ENCODE measurements at places on chromosomes 11 and 22.

DNA sequence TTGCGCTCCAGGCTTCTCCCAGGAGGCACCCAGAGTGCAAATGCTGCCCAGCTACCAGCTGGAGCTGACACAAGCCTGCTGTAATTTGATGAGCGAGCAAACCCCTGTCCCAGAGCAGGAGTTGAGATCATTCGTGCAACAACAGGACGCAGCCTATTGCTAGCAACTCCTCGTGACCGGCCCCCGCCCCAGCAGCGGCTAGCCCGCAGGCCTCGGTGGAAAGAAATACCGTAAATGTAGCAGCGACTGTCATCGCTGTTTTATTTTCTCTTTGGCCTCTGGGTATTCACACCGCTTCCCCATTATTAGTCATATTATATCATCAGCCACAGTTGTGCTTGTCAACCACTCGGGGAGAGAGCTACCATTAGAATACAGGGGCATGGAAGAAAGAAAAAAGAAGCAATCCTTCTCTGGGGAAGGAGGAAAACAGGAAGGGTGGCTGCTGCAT is 59.2 kb upstream of the ATXN10 start:
- peak; percentile 57 for DNase-seq

GRCh38 chr11:30608534-30608933 is 22.4 kb upstream of the MPPED2 start:
- DNase-seq: no peak

DNA sequence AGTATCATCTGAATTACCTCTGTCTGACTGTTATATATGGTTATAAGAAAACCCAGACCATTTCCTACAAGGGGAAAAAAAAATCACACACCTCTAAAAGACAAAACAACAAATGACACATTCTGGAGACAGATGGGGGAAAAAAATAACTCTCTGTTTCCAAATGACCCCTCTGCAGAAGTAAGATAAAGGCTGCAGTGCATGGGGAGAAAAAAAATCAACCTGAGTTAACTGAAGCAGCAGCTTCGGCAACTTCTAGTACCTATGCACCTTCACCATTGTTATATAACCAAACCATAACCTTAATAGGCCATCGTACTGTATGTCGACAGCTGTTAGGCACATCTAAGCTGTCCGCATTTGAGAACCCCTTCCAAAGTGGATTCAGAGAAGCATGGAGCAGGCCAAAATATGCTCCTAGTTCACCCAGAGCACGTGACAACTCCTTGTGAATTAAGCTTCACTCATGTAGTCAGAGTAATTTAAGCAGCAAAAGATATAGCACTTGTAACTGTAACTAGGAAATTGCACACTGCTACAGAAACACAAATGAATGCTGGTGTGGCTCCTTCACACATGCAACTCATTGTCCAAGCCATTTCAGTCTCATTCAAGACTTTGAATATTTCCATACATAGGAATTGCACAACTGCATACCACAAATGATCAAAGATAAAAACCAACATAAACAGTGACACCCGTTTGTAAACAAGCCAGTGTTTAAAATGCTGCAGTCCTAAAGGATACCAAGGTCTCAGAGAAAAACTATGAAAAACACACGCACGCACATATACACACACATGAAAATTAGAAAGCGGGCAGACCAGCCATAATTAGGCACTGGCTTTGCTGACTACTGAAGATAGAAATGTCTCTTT is 2.7 kb downstream of the SIK3 start:
- no peak for DNase-seq

- DNase-seq: no peak
Observed at GRCh38 chr11:86202013-86202336, 42.6 kb upstream of the EED start.

DNA sequence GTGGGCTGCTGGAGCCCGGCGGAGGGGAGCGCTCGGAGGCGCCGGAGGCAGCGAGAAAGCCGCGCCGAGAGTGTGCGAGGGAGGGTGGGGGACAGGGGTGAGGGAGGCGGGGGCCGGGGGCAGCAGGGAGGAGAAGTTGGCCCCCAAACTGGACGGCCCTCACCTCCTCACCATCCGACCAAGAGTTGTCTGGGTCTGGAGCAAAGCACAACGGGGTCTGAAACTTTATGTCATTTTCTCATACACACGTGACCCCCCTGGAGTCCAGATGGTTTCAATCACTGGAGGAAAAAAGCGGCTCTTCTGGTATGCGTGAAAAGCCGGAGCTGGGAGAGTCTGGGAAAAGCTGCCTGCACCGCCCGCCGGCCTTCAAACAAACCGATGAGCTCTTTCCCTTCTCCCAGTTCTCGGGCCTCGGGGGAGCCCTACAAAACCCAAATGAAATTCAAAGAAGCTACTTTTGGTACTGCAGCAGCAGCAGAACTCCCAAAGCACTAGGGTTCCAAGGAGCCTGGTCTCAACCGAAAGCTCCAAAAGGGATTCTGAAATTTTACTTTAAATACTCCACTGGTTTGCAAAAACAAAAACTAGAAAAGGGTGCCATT is 39.7 kb upstream of the AKIP1 start:
- peak; percentile 97 for DNase-seq

GRCh38 chr22:18085188-18085587 is 7.4 kb downstream of the PEX26 start:
- no peak for DNase-seq

DNA sequence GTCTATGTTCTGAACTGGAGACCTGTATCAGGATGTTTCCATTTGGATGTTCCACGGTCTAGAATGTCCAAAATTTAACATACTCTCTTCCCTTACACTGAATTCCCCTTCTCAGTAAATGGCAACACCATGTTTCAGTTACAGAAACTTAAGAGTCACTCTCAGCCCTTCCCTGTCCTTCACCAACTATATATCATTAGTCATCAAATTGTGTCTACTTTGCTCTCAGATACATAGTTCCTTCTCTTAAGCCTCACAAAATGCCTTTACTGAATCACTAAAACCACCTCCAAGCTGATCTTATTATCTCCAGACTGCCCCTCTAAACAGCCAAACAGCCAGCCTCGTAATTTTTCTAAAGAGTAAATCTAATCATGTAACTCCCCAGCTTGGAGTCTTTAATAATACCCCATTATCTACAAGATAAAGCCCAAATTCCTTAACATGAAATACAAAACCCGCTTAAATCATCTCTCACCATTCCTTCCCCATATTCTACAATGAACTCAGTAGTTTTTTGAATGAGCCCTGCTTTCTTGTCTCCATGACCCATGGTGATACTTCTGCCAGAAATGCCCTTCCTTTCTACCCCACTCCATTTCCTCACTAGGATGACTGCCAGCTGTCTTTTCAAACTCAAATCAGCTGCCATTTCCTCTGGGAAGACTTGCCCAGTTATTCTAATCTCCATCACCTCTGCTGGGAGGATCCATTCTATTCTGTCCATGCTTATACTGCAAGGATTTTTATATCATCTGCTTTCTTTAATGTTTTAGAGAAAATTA is 102.7 kb upstream of the ARHGAP42 start:
- DNase-seq: no peak

GRCh38 chr11:60887556-60887955 is 18.8 kb downstream of the PRPF19 start:
- no peak for DNase-seq

DNA sequence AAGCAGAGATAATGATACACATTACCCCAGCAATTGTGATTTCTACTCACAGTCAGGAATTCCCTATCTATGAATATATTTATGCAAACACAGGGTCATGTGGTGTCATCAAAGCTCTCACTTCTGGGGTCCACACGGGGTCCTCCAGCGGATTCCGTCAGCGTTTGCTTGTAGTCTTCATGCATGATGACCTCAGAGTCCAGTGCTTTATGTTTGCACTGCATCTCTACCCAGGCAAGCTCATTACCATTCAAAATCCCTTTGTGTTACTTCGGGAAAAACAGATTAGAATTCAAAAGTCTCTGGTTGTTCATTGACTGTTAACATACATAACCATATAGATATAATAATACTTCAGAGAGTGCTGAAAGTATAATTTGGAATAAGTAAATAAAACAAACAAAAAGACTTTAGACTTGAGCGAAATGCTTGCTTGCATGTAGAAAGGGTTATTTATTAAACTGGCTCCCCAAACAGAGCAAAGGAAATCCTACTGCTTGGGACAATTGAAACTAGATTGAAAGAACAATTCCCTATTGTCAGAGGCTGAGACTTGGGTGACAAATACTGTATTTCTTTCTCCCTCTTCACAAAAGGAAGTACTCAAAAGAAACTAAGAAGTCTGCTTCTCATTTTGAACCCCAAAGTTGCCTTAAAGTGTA is 423.1 kb downstream of the ETS1 start:
- no peak for DNase-seq

DNA sequence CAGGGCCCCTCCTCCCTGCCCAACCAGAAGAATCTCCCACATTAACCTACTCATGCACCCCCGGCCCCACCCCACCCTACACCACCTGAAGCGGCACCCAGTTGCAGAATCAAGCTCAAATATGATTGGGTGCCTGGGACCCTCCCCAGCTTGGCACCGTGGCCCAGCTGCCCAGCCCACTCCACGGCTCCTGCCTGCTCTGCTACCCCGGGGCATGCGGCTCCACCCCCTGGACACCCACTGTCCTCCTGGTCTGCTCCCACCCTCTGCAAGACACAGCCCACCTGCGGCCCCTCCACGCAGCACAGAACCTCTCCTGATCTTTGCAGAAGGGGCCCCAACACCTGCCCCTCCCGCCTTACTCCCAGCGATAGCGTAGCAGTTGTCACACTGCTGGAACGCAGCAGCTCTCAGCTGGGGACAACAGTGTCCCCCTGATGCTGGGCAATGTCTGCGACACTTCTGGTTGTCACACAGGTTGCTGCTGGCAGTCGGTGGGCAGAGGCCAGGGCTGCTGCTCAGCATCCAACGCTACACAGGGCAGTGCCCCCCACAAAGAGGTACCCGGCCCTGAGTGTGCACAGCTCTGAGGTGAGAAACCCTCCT is 32.0 kb upstream of the TESMIN start:
- DNase-seq: no peak

- DNase-seq: no peak
Observed at GRCh38 chr11:5625281-5625680, 480 bp downstream of the TRIM34 start.

GRCh38 chr11:131880976-131881375 is 510.6 kb downstream of the NTM start:
- no peak for DNase-seq

DNA sequence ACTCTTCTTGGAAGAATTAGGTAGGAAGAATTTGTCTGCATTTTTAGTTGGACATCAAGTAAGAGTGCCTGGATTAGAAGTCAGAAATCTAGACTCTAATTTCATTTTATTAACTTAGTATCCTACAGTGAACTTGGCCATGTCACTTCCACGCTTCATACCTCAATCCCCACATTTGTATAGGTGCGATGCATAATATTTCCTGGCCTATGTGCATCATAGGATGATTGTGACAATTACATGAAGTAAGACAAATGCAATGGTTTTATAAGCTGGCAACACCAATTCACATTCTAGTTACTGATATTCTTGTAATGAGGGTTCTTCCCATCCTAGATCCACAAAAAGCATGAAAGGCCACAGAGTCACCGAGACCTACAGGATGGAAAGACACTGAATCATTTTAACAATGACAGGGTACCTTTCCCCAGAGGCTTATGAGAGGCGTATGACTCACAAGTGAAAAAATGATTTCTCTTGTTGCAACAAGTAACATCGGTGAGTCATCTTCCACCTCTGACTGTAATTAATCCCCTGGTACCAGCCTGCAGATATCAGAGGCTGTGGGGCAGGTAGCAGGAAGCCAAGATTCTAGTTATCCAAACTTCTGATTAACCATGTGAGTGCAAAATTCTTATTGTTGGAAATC is 56.0 kb upstream of the OR5AK2 start:
- DNase-seq: no peak

- DNase-seq: peak; percentile 74
Observed at GRCh38 chr11:34585735-34586487, 35.0 kb upstream of the EHF start.

DNA sequence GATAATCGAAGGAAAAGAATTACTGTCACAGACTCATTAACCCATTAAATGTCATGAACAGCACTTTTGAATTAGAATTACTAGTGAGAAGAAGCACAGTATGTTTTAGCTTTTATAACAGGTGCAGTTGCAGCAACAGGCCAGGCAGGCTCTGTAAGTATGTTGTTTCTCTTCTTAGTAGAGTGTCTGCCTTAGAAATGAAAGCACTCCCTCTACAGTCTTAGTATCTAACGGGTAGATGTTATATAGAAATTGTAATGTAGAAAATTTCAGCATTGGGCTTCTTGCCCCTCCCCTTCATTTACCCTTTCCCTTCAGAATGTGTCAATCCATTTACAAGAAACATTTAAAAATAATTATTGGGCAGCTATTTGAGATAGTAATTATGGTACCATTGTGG is 87.4 kb downstream of the HIPK3 start:
- DNase-seq: no peak

DNA sequence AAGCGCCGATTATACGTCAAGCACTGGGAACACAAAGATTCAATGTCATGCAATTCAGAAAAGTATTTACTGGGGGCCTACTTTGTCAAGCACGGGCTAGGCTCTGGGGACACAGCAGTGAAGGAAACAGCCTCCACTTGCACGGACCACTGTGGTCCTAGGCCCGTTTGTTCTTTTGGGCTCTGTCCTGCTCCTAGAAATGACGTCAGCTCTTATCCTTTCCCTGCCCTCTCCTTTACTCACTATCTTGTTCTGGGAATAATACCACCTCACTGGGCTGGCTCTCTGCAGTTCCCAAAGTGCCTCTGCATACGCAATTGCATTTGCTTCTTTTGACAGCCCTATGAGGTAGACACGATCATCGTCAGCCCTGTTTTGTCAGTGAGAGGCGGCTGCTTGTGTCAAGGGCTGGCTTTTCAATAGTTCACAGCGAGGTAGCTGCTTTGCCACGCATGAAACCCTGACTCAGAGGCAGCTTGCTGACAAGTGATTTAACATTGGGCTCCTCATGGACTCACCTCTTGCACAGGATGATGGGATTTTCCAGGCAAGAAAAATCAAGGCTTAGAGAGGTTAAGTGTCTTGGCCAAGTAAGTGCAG is 22.9 kb upstream of the IGSF22 start:
- no peak for DNase-seq

- DNase-seq: no peak
Observed at GRCh38 chr11:47960015-47960414, 20.3 kb upstream of the PTPRJ start.

- no peak for DNase-seq
Observed at GRCh38 chr11:79026803-79027445, 413.9 kb downstream of the TENM4 start.

DNA sequence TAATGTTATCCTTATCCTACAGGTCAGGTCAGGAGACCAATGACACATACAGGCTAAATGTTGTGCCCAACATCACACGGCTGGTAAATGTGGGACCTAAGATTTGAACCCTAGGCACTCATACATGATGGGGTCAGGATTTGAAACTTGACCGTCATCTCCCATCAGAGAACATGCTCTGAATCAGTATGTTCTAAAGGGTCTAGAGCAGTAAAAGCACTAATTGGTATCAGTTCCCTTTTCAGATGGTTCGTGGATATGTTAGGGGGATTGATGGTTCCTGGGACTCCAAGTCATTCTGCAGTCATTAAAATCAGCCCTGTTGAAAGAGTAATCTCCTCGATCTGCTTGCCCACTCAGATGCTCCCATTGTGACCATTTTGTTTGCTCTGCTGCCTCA is 65.5 kb downstream of the BMAL1 start:
- DNase-seq: no peak

- no peak for DNase-seq
Observed at GRCh38 chr11:76239483-76240160, 33.3 kb upstream of the WNT11 start.
